Prostate gland (tissue), 2 donors: ENCODE measurements at places on chromosomes 2 and 18. TPM values are rescaled to one million over a fixed set of nuclear protein-coding genes. Genes with fewer than 3 reads are reported as not detected.

DNA sequence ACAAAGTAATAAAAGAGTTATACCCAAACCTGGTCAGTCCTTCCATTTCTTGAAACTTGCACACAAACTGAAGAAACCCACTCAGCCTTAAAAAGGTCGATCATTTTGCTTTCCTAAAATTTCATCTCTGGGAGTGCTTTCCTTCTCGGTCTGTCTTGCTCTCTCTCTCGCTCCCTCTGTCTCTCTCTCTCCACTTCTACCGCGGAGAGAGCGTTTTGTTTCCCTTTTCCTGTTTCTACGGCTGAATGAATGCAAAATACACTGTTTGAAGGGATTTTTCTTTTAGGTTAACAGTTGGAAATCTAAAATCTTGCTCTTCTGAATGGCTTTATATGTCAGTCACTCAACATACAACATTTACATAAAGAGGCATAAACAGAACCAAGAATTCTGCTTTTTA is 424.2 kb downstream of the TGIF1 start:
- DNase-seq: no peak
- no peaks in the 10 kb centered on the region for H3K27me3 ChIP-seq
- H3K4me3 ChIP-seq: no peak overlapping the region
- no peaks in the 10 kb centered on the region for H3K36me3 ChIP-seq

GRCh38 chr18:25109484-25109883 is 242.5 kb downstream of the ZNF521 start:
- H3K4me1 ChIP-seq: no peaks in the 10 kb centered on the region
- DNase-seq: no peak
- no peaks in the 10 kb centered on the region for H3K27me3 ChIP-seq
- no peak overlapping the region for H3K27ac ChIP-seq
- no peak overlapping the region for H3K4me3 ChIP-seq
- H3K36me3 ChIP-seq: no peaks in the 10 kb centered on the region

GRCh38 chr2:215839816-215840215 is 173.5 kb downstream of the MREG start:
- H3K27ac ChIP-seq: no peak overlapping the region
- no peak overlapping the region for H3K4me3 ChIP-seq
- no peaks in the 10 kb centered on the region for H3K4me1 ChIP-seq
- no peaks in the 10 kb centered on the region for H3K27me3 ChIP-seq

DNA sequence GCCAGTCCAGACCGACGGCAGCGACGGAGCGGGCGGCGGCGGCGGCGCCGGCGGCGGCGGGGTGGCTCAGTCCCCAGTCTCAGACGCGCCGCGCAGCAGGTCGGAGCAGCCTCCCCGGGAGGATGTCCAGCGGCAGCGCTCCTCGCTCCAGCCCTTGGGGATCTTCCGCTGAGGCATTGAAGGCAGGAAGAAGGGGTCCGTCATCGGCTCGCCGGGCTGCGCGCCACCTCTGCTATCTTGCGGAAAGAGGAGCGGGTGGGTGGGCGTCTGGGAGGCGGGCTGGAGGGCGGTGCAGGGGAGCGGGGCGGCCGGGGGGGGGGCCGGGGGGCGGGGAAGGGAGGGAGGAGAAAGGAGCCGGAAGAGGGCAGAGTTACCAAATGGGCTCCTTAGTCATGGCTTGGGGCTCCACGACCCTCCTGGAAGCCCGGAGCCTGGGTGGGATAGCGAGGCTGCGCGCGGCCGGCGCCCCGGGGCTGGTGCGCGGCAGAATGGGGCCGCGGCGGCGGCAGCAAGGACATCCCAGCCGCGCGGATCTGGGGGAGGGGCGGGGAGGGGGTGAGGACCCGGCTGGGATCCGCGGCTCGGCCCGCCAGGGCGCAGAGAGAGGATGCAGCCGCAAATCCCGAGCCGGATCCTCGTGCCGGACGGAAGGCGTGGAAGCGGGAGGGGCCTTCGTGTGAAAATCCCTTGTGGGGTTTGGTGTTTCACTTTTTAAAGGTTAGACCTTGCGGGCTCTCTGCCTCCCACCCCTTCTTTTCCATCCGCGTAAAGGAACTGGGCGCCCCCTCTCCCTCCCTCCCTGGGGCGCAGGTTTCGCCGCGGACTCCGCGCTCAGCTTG is at the start of gene NETO1:
Gene NETO1, minus strand, starts transcription at position 242 of the 839 bp plus-strand sequence. CDS start 696 bp downstream, outside the sequence.
- H3K27me3 ChIP-seq: peaks cover 17% of the 10 kb centered on the region
- H3K4me3 ChIP-seq: peak within 1 kb of the TSS; percentile 28
- H3K4me1 ChIP-seq: no peaks in the 10 kb centered on the region
- no peak for DNase-seq
- no peaks in the 10 kb centered on the region for H3K36me3 ChIP-seq
- no peak within 1 kb of the TSS for H3K27ac ChIP-seq

The IMMT gene
- 32.6 TPM for total RNA-seq
